ENCODE measurements at places on chromosomes 3 and 15.

- peak; percentile 27 for ATAC-seq
These were observed 141.2 kb upstream of the SLC7A14 start for GRCh38 chr3:170726976-170727661.

- no peak for ATAC-seq
These were observed 4.9 kb downstream of the NMNAT3 start for GRCh38 chr3:139672884-139673283.

- ATAC-seq: no peak
These were observed 533.5 kb downstream of the NAALADL2 start for GRCh38 chr3:175392653-175393052.

GRCh38 chr3:8524249-8524648 is 22.6 kb downstream of the LMCD1 start:
- ATAC-seq: peak; percentile 66

GRCh38 chr15:101675796-101676582 is 23.8 kb upstream of the TM2D3 start:
- peak; percentile 92 for ATAC-seq

GRCh38 chr15:74317820-74318375 is 49.5 kb downstream of the CYP11A1 start:
- no peak for ATAC-seq

- peak; percentile 6 for ATAC-seq
These were observed 596 bp downstream of the BTD start for GRCh38 chr3:15602146-15602536.

DNA sequence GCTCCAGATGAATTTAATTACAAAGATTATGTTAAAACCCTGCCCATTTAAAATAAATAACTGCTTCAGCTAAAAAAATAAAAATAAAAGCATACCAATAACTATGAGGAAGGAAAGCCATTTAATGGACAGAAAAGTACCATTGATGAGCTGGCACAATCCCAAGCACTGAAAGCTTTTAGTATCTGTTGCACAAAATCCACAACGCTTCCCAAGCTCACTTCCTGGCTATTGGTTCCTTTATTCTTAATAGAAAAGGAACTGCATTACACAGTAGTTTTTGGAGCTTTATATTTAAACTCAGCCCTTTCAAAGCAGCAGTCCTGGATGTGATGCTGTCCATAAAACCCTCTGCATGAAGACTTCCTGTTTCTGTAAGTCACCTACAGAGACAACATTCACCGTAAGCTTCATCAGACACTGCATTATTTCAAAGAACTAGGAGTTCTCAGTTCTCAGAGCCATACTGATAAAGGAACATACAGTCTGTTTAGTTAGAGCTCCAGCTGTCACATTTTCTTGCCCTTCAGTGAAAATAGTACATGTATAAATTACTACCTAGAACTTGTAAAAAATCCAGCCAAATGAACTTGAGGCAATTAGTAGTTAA is 81.5 kb downstream of the CSNK1G1 start:
- no peak for ATAC-seq

Data from activated T-helper 17 cell treated with anti-CD3 and anti-CD28 coated beads, Interleukin-2, amount 50 U/mL, for 72 hours (primary cell).